ENCODE measurements at places on chromosomes 5 and 9. TPM values are rescaled to one million over a fixed set of nuclear protein-coding genes. Genes with fewer than 3 reads are reported as not detected.

STPG3 gene
- not detected for polyA plus RNA-seq

PCDHB12 gene
- 0.46 TPM for polyA plus RNA-seq

VPS13A gene
- 53.3 TPM for polyA plus RNA-seq

GRCh38 chr9:99129091-99129490, 24.2 kb downstream of the TGFBR1 start:
- no peak for DNase-seq

DNA sequence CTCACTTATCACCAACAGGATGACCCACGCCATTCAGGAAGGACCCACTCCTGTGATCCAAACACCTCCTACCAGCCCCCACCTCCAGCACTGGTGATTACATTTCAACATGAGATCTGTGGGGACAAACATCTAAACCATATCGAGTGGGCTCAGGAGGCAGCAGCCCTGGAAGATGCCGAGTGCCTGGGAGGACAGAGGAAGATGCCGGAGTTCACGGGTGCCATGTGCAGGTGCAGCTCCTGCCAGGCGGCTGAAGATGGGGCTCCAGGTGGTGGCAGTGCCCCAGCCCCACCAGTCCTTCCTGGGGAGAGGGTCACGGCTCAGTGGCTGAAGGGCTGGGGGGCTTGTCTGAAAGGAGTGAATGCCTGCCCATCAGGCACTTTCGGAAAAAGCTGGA, 6.1 kb upstream of the CEP72 start:
- no peak for DNase-seq

STING1 gene
- polyA plus RNA-seq: 14.0 TPM

DNA sequence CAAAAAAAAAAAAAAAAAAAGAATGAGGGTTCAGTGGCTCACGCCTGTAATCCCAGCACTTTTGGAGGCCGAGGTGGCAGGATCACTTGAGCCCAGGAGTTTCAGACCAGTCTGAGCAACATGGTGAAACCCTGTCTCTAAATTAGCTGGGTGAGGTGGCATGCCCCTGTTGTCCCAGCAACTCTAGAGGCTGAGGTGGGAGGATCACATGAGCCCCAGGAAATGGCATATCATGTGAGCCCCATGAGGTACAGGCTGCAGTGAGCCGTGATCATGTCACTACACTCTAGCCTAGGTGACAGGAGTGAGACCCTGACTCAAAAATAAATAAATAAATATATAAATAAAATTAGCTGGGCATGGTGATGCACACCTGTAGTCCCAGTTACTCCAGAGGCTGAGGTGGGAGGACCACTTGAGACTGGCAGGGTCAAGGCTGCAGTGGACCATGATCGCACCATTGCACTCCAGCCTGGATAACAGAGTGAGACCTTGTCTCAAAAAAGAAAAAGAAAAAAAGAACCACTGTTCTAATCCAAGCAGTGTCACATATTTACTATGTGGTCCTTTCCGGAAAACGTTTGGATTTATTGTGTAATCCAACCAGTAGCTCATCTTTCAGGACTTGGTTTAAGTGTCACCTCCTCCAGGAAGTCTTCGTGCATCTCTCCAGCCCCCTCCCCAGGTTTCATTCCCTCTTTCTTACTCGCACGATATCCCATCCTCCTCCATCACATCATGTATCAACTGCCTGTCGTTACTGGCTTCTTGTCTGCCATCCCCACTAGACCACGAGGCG, 12.3 kb upstream of the SPOUT1 start:
- DNase-seq: no peak

Data from small intestine (tissue), 16 donors.